Ascending aorta (tissue), 2 donors: ENCODE measurements at places on chromosomes 2 and 18.

DNA sequence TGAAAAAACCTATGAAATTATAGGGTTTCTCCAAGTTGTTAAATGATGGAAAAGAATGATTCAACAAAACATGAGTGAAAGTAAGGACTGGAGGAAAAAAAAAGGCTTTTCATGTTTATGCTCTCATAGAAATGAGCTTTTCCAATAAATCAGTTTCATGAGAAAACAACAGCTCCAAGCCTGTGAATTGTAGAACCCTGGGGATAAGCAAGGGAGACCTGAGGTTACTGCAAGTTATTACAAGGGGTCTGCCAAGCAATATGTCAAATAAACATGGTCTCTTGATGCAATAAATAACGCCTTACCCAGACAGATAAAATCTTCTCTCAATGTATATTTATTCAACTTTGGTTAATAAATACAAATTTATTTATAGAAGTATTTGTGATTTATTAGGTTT is 577.9 kb upstream of the GCFC2 start:
- no peak for DNase-seq

DNA sequence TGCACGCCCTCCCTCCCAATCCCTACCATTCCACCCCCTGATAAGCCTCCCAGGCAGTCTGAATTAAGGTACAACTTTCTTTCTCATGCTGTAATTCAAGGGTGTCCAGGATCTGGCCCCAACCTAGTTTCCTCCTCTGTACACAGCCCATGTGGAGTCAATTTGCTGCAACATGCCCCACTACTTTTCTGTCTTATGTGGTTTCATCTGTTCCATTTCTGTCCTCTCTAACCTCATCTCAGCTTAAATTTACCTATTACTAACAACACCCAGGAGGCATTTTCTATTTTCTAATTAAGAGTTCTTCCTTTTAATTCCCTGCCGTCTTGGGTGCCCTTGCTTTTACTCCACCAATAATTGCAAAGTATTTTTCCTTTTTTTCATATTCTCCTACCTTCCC is 10.0 kb downstream of the PPP4R1 start:
- no peak for DNase-seq

DNA sequence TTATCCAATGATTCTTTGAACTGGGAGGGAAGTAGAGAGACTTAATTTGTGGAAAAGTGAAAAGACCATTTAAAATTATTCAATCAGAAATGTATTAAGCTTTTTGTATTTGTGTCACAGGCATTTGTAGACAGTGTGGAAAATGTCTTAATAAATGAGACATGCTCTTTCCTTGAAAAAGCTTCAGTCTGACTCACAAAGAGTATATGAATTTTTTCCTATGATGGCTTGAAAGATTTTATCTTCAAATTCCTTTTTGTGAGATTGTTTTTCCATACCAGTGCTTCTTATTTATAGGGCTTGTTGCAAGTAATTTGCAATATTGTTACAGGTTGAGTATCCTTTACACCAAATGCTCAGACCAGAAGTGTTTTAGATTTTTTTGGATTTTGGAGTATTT is 39.5 kb downstream of the STON1 start:
- no peak for DNase-seq

DNA sequence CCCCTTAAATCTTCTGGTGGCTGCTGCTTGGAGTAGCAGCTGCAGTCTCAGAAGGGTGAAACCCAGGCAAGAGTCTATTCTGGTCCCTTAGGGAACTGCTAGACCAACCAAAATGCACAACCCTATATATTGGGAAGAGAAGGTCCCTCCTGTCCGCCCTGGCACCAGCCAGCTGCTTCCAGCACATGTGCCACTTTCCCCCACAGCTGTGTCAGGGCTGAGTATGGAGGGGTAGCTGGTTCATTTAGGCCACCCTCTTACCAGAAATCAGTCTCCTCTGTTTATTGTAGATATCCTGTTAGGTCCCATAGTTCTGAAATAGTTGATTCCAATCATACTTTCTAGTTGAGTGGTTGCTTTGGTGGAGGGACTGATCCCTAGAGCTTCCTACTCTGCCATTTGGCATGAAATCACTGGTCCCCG is 68.9 kb downstream of the BIRC6 start:
- no peak for DNase-seq

DNA sequence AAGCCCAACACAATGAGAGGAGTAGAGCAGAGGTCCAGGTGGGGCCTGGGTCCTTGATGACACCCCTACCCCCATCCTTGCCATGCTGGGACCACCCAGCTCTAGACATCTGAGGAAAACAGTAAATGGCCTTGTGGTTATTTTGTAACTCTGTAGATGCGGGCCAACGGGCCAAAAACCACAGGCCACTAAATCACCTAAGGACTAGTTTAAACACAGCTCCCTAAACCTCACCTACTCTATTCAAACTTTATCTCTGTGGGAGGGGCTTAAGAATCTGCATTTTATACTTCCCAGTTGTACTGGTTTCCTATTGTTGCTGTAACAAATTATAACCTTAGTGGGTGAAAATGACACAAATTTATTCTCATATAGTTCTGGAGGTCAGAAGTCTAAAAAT is 19.0 kb upstream of the SERTAD2 start:
- no peak for DNase-seq

GRCh38 chr2:104428155-104428554 is 425.8 kb upstream of the POU3F3 start:
- no peak for DNase-seq

- DNase-seq: no peak
Observed at GRCh38 chr18:23068570-23069310, 66.5 kb upstream of the CABLES1 start.

- DNase-seq: no peak
Observed at GRCh38 chr2:3128786-3129185, 248.8 kb downstream of the EIPR1 start.

- DNase-seq: no peak
Observed at GRCh38 chr2:113214141-113214540, 40.4 kb downstream of the PSD4 start.

DNA sequence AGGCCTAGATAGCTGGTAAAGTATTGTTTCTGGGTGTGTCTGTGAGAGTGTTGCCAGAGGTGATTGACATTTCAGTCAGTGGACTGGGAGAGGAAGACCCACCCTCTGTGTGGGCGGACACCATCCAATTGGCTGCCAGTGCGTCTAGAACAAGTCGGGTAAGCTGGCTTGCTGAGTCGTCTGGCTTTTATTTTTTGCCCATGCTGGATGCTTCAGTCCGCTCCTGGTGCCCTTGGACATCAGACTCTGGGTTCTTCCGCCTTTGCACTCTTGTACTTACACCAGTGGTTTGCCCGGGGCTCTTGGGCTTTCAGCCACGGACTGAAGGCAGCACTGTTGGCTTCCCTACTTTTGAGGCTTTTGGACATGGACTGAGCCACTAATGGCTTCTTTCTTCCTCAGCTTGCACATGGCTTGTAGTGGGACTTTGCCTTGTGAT is 24.3 kb downstream of the DIS3L2 start:
- DNase-seq: no peak

GRCh38 chr2:95362486-95362885 is 40.0 kb upstream of the FAHD2A start:
- DNase-seq: no peak

DNA sequence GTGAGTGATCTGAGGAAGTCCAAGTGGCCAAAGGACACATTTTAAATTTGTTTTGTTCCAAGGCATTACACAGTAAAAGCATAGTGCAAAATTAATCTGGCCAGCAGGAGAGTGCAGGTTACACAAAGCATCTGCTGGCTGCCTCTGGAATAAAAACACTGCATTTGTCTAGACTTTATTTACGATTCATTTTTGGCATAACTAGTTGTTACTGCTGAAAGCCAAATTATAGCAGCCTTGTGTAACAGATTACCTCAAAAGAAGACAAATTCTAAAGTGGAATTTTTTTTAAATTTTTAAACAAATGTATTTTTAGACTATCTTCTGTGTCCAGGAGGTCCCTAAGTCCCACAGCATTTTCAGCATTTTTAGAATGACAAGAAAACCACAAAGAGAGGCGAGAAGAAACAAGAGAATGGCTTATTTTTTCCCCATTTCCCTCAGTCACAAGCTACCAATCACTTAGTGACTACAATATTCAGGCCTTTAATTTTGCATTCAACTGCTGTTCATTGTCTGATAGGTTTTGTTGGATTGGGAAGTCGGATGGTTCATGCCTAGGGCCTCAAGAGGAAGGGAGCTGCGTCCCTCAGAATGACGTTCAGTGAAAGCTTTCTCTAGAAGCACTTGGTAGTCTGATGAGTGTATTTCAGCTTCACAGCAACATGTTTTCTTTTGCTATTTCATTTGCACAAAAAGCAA is 46.0 kb downstream of the TMEFF2 start:
- DNase-seq: no peak

DNA sequence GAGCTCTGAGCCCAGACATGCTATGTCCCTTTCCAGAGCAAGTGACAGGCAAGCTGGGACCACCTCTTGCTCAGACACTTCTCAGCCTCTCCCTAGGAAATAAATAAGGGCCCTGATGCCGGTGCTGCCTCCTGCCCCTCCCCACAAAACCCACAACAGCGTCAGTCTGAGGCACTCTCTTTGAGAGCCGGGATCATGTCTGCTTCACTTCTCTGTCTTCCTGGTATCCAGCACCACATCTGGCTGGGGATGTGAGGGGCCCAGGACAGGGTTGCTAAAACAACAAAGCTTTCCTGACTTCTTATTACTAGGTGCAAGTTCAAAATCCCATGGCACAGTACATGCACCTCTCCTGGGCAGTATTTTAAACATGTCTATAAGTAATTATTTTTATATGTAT is 103.9 kb upstream of the GLI2 start:
- DNase-seq: no peak

GRCh38 chr2:46125798-46126197 is 171.4 kb upstream of the EPAS1 start:
- DNase-seq: no peak

GRCh38 chr2:240223631-240224030 is 83.2 kb upstream of the OTOS start:
- DNase-seq: no peak

GRCh38 chr2:152594792-152595191 is 122.5 kb downstream of the PRPF40A start:
- peak; percentile 89 for DNase-seq

GRCh38 chr2:96949701-96950350 is 36.6 kb downstream of the FAM178B start:
- no peak for DNase-seq

DNA sequence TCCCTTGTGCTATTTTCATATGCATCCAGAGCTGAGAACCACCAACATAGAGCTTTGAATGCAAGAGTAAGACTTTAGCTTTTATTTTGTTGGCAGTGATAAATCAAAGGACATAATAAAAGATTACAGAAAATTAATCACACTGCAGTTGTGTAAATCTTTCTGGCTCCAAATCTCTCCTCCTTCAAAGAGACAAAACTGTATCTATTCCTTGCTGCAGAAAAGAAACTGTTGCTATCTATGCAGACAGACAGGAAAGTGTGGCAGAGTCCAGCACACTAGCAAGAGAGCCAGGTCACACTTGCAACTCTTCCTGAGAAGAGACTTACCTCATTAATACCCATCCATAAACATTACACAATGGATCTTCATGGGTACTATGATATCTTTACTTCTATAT is 57.5 kb downstream of the DTNB start:
- no peak for DNase-seq

- peak; percentile 56 for DNase-seq
Observed at GRCh38 chr2:236664136-236664535, 94.5 kb downstream of the ACKR3 start.

DNA sequence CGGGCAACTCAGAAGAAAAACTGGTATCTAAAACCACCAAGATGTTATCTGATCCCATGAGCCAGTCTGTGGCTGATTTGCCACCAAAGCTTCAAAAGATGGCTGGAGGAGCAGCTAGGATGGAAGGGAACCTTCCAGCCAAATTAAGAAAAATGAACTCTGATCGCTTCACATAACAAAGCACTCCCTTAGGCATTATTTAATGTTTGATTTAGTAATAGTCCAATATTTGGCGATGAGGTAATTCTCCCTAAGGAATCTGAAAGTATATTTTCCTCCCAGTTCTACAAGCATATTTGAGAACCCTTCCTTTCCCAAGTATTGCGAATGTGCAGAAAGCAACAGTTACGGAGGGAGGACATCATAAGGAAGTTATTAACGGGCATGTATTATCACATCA is 156.6 kb downstream of the KCNJ3 start:
- DNase-seq: no peak

DNA sequence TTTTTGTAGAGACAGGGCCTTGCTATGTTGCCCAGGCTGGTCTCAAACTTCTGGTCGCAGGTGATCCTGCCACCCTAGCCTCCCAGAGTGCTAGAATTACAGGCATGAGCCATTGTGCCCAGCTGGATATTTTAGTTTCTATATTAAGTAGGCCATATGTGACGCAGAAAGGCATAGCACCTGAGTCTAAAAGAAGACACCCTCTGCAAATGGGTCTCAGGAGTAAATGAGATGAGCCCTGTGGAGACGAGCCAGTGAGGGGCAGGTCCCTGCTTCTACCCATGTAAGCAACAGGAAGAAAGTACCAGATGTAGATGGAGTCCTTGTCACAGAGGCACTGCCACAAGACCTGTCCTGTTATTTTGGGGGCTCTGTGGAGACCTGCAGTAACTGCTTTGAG is 322.4 kb downstream of the PTPRM start:
- DNase-seq: no peak

GRCh38 chr18:5457462-5457957 is 86.3 kb downstream of the EPB41L3 start:
- no peak for DNase-seq

DNA sequence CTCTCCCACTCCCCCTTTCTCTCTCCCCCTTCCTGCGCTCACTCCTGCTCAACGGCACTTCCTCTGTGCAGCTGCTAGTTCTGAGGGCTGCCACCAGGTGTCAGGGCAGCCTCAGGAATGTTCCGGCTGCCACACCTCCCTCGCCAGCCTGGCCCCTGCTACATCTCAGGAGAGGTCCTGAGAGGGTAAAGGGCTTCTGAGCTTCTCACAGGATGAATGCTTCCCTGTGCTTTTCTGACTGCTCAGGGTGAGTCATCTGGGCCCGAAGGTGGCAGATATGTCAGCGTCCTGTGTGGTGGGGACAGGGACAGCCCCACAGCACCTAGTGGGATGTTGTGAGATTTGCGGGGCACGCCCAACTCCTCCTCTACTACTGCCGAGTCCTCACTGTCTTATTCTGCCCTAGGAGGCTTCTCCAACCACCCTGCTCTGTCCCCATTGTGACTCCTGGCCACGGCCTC is 49.0 kb downstream of the PLEKHB2 start:
- no peak for DNase-seq

DNA sequence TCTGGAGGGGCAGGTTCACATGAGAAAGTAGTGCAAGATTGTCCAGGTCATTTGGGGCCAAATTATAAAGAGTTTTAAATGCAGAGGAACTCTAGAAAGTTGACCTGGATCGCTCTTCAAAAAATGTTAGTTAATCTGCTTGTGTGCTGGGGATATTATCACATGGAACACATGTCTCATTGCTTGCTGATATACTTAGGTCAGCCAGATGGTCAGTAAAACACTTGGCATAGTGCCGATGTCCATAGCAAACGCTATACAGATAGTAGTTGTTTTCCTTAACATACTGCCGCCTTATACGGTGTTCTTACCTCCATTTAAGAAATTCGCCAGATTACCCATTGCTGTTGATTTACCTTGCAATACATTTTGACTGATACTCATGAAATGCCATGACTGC is 103.4 kb upstream of the CWC22 start:
- no peak for DNase-seq
